ENCODE measurements at places on chromosomes 4 and X.

GRCh38 chr4:38210396-38211114 is 250.4 kb downstream of the PTTG2 start:
- DNase-seq = no peak

GRCh38 chrX:39821709-39822095 is 276.1 kb downstream of the BCOR start:
- DNase-seq = no peak

DNA sequence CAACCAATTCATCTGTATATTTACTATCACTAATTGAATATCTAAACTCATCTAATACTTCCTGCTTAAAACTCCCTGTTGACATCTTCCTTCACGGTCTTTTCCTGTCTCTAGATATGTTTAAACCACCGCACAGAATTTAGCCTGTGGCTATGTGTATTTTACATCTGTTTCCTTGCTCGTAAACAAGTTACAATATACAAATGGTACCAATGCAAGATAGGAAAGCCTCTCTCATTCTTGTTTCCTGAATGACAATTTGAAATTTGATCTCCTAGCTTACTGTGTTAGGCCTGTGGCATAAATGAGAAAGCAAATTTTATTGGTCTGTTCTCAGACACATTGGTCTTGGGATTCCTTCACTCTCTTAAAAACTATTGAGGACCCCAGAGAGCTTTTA is 89.7 kb upstream of the PCDH7 start:
- DNase-seq = no peak

DNA sequence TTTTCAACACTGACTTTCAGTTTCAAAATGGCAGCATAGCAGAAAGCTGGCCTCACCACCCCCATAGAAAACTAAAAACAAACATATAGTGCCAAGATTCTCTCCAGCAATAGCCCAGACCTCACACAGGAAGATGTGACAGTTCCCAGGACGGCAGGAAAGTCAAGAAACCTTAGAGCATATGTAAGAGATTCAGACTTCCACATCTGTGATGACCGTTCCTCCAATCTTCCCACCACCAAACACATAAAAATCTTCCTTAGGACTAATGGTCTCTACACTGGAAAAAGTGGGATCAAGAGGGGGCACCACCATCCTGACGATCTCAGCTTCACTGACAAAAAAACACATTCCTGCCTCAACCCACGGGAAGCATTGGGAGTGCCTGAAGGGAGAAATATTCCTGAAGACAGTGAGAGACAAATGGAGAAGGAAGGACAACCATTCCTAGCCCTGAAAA is 134.1 kb upstream of the CPXCR1 start:
- no peak for DNase-seq

DNA sequence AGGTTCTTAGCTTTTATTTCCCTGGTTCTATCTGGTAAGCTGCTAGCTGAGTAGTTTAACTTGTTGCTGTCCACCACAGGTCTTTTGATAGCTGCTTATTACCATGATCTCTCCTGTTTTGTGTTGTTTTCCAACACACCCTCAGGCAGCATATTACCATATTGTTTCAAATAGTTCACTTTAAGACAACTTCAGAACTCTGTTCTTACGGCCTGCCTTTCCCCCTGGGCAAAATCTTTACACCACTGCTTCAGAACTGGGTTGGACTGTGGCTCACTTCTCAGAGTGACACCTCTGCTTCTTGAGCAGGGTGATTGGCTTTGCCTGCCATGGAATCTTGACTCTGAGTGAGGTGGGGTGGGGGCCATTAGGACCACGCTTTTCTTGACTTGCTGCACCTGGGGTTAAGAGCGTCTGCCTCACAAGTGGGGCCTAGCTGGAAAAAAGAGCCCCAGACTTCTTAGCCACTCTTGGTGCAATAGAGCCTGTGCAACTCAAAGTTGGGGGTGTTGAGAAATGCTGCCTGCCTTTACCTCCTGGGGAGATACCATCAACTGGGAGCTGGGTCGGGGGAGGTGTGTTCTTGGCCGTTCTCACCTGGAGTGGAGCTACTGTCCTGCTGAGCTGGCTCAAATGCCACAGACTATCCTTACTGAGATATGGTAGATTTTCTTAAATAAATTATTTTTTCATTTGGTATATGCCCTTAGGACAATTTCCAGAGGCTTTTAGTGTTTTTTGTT is 23.4 kb downstream of the USP9X start:
- DNase-seq = no peak

DNA sequence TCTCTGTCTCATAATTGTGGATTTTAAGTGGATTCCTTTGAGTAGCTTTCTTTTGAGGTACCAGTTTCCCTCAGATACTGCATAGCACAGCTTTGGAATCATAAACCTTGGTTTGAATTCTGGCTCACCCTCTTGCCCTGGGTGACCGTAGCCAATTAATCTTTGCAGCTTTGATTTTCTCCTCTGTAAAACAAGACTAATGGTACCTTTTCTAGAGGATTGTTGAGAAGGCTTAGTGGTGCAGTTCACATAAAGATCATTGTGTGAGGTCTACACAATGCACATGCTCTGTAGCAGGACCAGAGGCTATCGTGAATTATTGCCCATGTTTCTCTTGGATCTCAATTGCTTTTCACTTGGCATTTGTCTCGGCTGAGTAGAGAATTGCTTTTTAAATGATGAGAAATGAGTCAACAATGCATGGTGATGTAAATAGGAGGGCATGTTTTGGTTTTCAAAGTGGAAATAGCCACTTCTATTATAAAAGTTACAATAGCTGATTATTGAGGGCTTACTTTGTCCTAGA is 47.9 kb downstream of the TMEM131L start:
- no peak for DNase-seq

- no peak for DNase-seq
These were observed 46.0 kb upstream of the CLNK start for GRCh38 chr4:10730590-10730989.

- DNase-seq = no peak
These were observed 896.5 kb downstream of the PDHA2 start for GRCh38 chr4:96736352-96736889.

GRCh38 chr4:121192480-121192879 is 28.4 kb upstream of the TNIP3 start:
- DNase-seq = no peak

DNA sequence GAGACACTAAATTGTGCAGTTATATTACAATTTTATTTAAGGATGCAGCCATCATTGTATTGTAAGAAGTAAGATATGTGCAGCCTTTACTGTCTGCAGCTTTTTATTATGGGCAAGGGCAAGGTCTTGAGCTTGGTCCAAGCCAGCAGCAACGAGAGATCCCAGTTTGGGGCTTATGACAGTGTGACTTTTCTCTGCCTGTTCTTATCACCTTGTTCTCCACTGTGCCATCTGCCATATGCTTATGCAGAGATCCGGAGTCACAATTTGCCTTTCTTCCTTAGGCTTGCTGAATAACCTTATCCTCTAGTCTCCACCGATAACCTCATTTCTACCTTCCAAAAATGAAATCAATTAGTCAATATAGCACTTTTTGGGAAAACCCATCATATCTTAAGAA is 30.4 kb downstream of the MAPK10 start:
- DNase-seq = no peak

- no peak for DNase-seq
These were observed 147.7 kb upstream of the MAGEB2 start for GRCh38 chrX:30067677-30068076.

GRCh38 chr4:32417113-32417704 is 1697.0 kb downstream of the PCDH7 start:
- no peak for DNase-seq

GRCh38 chr4:165560941-165561340 is 182.1 kb downstream of the CPE start:
- no peak for DNase-seq

DNA sequence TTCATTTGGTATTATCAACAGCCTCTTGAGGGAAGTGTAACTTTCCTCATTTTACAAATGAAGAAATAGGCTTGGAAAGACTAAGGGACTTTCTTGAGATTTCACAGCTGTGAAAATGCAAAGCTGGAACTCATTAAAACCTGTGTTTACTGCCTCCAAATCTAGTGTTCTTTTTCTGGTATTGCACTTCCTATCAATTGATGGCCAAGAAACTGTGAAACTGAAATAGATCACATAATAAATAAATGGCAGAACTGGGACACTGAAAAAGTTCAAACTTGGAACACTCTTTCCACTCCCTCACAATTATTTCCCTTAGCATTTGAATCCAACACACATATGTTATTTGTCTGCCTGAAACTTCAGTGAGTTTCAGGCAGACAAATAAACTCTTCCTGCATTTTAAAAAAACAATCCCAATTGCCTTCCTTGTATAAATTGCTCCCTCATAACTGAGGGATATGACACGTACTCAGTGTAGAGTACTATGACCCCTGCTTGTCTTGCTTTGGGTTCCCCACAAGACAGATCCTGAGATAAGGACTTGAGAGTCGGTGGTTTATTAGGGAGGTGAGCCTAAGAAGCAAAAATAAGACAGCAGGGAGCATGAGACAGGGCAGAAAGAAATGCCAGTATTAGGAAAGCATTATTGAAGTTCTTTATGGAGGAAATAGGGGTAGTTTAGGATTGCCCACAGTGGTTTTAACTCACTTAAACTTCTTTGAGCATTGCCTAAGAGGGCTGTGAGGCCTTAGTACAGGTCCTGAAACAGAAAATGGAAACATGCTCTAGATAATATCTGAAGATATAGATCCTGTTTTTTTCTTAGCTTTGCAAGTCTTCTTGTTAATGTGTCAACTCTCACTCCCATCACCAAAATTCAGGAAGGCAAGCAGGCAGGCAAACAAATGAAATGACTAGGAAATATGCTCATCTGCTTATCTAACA is 33.9 kb downstream of the RTL3 start:
- no peak for DNase-seq

- DNase-seq = no peak
These were observed 110.4 kb upstream of the RXFP1 start for GRCh38 chr4:158411269-158411668.

DNA sequence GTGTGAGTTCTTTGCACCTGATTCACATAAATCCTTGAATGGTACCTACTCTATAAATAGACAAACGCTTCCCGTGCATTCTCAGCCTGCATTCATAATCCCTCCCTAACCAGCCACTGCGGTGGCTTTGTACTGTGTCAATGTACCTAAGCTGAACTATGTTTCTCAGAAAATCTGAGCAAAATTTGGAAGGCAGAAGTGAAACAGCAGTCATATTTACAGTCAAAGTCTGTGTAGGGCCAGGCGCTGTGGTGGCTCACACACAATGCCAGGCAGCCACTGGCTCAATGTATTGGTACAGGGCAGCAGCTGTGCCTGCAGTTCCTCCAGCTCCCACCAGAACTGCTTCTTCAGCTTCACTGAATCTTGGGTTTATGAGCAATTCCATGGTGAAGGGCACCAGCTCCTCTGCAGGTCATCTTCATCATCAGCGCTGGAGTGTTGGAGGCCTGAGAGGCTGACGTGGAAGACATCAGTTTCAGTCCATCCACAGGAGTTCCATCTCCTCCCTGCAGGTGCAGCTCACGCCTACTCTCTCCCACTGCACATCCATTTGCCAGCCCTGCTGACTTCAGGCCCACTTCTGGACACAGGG is 32.3 kb upstream of the IRF2 start:
- peak; percentile 34 for DNase-seq

- no peak for DNase-seq
These were observed 267.2 kb downstream of the MAPK10 start for GRCh38 chr4:86092684-86093083.

DNA sequence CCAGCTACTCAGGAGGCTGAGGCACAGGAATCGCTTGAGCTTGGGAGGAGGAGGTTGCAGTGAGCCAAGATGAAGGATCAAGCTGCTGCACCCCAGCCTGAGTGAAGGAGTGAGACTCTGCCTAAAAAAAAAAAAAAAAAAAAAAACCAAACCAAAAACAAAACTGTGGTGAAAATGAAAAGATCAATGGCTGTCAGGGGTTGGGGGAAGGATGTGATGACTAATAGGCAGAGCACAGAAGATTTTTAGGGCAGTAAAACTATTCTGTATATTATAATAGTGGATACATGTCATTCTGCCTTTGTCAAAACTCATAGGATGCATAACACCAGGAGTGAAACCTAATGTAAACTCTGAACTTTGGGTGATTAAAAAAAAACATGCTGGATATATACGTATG is 69.9 kb upstream of the ELOVL6 start:
- no peak for DNase-seq

DNA sequence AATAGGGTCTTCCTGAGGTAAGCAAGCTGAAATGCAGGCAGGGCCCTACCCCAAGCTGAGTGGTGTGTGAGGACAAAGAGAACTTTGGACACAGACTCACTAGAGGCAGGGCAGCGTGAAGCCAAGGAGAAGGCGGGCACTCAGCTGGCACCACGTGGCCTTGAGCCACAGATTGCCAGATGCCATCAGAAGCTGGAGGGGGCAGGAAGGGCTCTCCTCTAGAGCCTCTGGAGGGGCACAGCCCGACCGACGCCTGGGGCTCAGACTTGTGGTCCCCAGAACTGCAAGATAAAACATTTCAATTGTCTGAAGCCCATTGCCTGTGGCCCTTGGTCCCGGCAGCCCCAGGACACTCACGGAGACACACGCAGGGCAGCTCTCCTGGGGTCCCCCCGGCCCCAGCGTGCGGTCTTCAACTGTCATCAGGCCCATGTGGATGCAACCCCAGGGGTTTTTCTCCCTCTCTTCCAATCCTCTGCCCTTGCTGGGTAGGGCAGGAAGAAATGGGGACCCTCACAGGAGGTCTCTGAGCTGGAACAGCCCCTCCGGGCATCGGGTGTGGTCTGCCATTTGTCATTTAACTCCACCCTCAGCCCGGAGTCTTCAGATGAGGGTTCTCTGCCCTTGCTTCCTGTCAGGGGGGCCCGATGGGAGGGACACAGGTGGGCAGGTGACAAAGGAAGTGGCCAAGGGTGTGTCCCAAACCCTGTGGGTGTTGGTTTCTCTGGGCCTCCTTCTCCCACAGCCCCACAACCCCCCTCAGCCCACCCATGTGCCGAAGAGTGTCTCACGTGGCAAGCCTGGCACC is 22.2 kb downstream of the HMX1 start:
- DNase-seq = no peak

GRCh38 chr4:91422011-91422410 is 881.8 kb upstream of the GRID2 start:
- DNase-seq = no peak

DNA sequence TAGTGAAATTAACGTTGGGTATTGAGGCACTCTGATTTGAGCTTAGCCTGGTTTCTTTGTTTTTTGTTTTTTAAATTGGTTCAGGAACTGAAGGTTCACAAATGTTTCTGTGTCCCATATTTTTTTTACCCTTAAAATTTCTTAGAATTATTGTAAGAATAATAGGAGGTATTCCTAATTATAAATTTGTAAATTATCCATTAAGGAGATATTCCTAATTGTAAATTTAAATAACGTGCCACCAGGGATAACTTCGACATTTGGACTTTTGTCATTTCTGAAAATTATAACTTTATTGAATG is 1.2 kb downstream of the WWC2 start:
- no peak for DNase-seq

GRCh38 chr4:111115881-111116280 is 493.0 kb upstream of the PITX2 start:
- DNase-seq = no peak

DNA sequence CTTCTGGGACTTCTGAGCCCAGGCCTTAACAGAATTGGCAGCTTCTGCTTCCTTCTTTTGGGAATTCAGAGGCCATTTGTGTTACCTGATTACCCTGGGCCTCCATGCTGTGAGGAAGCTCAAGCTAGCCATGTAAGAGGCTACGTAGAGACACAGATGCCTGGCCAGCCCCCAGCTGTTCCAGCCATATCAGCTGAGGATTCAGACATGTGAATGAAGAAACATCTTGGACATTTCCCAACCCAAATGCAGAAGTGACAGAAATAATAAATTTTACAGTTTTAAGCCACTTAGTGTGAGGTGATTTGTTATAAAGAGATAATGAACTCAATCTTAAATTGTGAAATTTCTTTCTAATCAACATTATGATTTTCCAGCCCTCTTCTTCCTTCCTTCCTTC is 18.7 kb upstream of the ZNF827 start:
- no peak for DNase-seq

Measured in activated naive CD8-positive, alpha-beta T cell treated with anti-CD3 and anti-CD28 coated beads, Interleukin-2, amount 50 U/mL, for 24 hours (primary cell).